Mesothelial cell of epicardium (in vitro differentiated cells): ENCODE measurements at places on chromosomes 7 and 10. TPM values are rescaled to one million over a fixed set of nuclear protein-coding genes. Genes with fewer than 3 reads are reported as not detected.

GRCh38 chr7:117020591-117020973 lies 67.3 kb downstream of the ST7 start:
- no peaks in the 10 kb centered on the region for H3K36me3 ChIP-seq
- H3K4me1 ChIP-seq: peaks cover 38% of the 10 kb centered on the region
- H3K4me3 ChIP-seq: no peak overlapping the region

FAM25C gene
- total RNA-seq: not detected in 3 replicates

- no peak for DNase-seq
- H3K27me3 ChIP-seq: no peaks in the 10 kb centered on the region
- H3K36me3 ChIP-seq: no peaks in the 10 kb centered on the region
Observed at GRCh38 chr10:86708068-86708782, 39.9 kb downstream of the LDB3 start.

DNA sequence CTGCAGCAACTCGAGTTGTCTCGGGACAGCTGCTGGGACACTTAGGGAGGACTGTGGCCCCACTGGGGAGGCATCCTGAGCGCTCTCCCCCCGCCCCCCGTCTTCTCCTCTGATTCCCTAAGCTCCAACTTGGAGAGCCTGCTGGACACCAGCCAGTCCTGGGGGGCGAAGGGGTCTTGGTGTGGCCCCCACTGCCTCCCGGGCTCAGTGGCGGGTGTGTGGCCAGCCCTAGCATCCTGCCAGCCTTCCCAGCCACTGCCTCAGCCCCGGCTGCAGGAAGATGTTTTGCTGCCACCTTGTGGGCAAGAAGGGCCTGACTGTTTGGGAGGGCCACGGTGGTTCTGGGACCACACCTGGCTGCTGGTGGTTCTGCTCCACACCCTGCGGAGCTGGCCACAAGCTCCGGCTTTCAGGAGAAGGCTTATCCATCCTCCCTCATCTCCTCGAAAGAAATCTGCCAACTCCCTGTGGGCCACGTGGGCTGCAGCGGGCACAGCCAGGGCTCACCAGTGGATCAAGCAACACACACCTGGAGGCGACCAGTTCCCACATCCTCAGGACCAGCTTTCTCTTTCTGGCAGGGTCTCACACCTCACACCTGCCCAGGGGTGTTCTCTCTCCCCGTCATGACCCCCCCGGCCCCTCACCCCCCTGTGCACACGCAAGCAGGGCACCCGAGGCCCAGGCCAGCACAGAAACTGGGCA lies 24.8 kb downstream of the AGAP3 start:
- no peak for DNase-seq
- H3K27me3 ChIP-seq: no peaks in the 10 kb centered on the region
- H3K27ac ChIP-seq: no peak overlapping the region
- H3K36me3 ChIP-seq: no peaks in the 10 kb centered on the region

GRCh38 chr7:3805151-3805550 lies 504.1 kb downstream of the SDK1 start:
- no peak overlapping the region for H3K4me3 ChIP-seq
- DNase-seq: no peak
- no peaks in the 10 kb centered on the region for H3K27me3 ChIP-seq
- no peak overlapping the region for H3K27ac ChIP-seq
- H3K36me3 ChIP-seq: no peaks in the 10 kb centered on the region
- no peaks in the 10 kb centered on the region for H3K4me1 ChIP-seq
